HFFc6 (cell line): ENCODE measurements at places on chromosomes 16 and 17. TPM values are rescaled to one million over a fixed set of nuclear protein-coding genes. Genes with fewer than 3 reads are reported as not detected.

DNA sequence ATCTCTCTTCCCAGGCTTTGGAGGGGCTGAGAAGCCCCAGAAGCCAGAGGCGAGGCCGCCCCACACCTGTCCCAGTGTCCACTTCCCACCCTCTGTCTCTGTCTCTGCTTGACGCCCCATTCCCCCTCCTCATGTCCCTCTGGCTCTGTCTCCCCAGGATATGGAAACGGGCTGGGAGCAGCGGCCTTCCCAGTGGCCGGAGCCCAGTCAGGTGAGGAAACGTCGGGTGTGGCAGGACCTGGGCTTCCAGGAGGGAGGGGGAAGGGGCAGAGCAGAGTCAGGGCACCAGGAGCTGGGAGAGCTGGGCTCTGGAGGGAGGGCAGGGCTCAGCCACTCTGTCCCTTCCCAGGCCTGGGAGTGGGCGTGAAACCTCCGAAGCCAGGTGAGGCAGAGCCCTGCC lies 10.6 kb upstream of the PKMYT1 start:
- H3K4me3 ChIP-seq = no peak overlapping the region
- peaks cover 21% of the 10 kb centered on the region for H3K27me3 ChIP-seq
- H3K36me3 ChIP-seq = no peaks in the 10 kb centered on the region
- no peaks in the 10 kb centered on the region for H3K4me1 ChIP-seq

DNA sequence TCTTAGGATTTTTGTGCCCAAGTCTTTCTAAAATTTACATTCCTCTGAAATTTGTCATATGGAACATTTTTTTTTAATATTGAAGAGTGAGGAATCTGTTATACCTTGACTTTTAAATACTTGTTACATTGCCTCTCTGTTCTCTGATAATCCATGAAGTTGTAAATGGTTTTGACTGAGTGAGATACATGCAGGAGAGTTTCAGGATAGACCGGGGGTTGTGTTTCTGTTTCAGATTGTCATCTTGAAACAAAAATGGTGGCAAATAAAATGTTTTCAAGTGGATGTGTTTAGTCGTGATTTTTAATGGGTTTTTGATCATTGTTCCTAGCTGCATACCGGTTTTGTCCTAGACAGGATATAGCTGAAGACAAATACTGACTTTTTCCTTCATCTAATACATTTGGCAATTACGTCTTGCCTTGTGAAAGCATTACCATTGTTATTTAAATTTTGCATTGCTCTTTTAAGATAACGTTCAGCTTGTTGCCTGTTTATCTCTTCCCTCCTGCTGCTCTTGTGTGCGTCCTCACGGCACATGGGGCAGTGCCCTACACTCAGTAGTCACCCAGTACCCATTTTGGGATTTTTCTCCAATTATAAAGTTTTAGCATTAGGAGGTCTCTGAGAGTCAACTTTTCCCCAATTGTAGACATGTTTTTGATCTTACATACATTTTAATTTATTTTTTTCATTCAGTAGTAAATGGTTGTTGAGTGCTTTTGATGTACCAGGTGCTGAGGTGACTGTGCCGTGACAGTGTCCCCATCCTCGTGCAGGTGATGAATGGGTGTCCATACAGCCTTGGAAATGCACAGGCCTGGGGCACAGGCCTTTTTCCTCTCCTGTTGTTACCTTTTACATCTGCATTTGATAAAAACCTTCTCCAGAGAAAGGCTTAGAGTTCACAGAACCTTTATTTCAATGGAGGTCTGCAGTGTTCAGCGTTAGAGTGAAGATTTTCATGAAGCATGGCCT lies 169.9 kb downstream of the MSI2 start:
- no peaks in the 10 kb centered on the region; the same call in 1 of the 2 replicates for H3K36me3 ChIP-seq
- no peak overlapping the region for H3K4me3 ChIP-seq
- peaks cover 43% of the 10 kb centered on the region for H3K4me1 ChIP-seq
- no peak overlapping the region for H3K27ac ChIP-seq
- no peak for DNase-seq

DNA sequence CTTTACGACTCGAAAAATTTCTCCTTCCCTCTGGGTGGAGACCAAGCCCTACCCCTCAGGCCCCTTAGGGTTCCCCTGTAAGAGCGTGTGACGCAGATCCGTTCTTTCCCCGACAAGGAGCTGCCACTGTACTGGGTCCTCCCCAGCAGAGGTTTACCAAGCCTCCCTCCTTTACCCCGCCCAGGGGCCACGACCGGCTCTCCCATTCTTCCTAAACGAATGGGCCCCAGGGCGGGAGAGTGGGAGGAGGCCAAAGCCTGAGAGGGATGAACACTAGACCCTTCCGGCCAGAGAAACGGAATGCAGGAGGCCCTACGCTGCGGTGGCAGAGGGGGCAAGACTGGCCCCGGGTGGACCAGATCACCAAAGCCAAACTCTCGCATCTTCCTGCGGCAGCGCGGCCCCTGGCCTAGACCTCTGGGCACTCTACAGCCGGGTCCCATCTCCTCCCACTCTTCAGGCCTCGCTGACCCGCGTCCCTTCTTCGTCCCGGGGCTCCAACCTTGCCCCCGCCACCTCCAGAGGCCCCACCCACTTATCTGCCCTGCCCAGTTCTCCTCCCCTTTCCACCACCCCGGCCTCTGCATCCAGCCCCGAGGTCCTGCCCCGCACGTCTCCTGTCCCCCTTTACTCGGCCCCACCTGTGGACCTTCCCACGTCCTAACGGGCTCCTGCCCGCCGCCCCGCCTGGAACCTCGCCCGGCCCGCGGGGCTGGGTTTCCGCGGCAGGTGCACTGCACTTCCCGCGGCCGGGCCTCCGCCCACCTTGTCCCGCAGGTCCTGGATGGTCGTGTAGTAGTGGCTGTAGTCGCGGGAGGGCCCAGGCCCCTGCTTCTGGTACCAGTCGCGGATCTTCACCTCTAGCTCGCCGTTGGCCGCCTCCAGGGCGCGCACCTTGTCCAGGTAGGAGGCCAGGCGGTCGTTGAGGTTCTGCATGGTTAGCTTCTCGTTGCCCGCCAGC lies 765 bp downstream of the KRT19 start:
- H3K27ac ChIP-seq = no peak overlapping the region
- peaks cover 2% of the 10 kb centered on the region; the same call in 1 of the 2 replicates for H3K27me3 ChIP-seq
- peak overlapping the region; percentile 69; the same call in 1 of the 2 replicates for H3K4me3 ChIP-seq
- no peaks in the 10 kb centered on the region for H3K36me3 ChIP-seq
- peaks cover 50% of the 10 kb centered on the region for H3K4me1 ChIP-seq

- H3K36me3 ChIP-seq = no peaks in the 10 kb centered on the region
- no peak overlapping the region for H3K4me3 ChIP-seq
- DNase-seq = no peak
- H3K27me3 ChIP-seq = no peaks in the 10 kb centered on the region; the same call in 1 of the 2 replicates
- H3K4me1 ChIP-seq = no peaks in the 10 kb centered on the region
Measured at GRCh38 chr16:24309258-24310142, 53.4 kb downstream of the CACNG3 start.

DNA sequence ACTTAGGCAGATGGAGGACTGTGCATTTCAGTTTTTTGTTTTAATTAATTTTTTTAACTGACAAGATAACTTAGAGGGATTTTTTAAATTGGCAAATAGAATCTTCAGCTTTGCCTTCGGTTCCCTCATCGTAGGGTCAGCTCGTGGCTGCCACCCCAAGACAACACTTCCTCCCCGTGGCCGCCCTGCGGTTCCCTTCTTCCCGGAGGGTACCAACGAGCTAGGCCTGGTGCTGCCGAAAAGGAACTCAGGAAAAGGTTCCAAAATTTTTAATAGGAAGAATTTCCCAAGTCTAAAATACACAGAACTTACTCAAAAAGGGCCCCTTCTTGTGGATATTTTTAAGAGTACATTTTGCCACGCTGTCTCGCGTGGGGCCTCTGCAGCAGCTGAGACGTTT lies 210.4 kb upstream of the CHMP6 start:
- peaks cover 3% of the 10 kb centered on the region for H3K27me3 ChIP-seq
- H3K36me3 ChIP-seq = peaks cover 34% of the 10 kb centered on the region
- no peak overlapping the region for H3K4me3 ChIP-seq
- no peak for DNase-seq
- H3K27ac ChIP-seq = peak overlapping the region; percentile 92
- H3K4me1 ChIP-seq = peaks cover 31% of the 10 kb centered on the region

MYH1 gene
- total RNA-seq = not detected in 3 replicates

- peak overlapping the region; percentile 95 for H3K4me3 ChIP-seq
- H3K36me3 ChIP-seq = peaks cover 24% of the 10 kb centered on the region
- no peaks in the 10 kb centered on the region for H3K27me3 ChIP-seq
- H3K27ac ChIP-seq = peak overlapping the region; percentile 92
Measured at GRCh38 chr16:46972429-46973206, 856 bp downstream of the DNAJA2 start.

CMC2 gene
- total RNA-seq = 64.7 to 79.6 TPM (median 73.7 TPM) in 3 replicates

- peaks cover 2% of the 10 kb centered on the region; the same call in 1 of the 2 replicates for H3K27me3 ChIP-seq
- H3K4me3 ChIP-seq = peak overlapping the region; percentile 81
- no peak for DNase-seq
- peak overlapping the region; percentile 83 for H3K27ac ChIP-seq
- H3K4me1 ChIP-seq = peaks cover 51% of the 10 kb centered on the region
Measured at GRCh38 chr17:58338454-58338840, 9.9 kb upstream of the TSPOAP1 start.

TBC1D26 gene
- not detected in 3 replicates for total RNA-seq

DNA sequence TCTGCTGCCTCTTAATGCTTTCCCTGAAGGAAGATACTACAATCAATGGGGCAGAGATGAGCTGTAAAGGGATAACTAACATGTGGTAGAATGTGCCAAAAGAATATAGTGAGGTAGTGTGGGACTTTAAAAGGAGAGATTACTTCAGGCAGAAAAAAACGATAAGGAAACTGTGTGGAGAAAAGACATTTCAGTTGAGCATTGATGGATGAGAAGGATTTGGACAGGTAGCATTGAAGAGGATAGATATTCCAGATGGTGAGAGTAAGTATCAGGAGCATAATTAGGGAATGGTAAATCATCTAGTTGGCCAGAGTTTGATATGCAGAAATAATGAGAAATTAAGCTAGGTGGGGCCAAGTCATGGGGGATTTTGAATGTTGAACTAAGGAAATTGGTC lies 97.3 kb downstream of the NLK start:
- peaks cover 13% of the 10 kb centered on the region for H3K4me1 ChIP-seq
- no peak overlapping the region; the same call in 1 of the 2 replicates for H3K27ac ChIP-seq
- no peaks in the 10 kb centered on the region; the same call in 1 of the 2 replicates for H3K27me3 ChIP-seq
- peaks cover 44% of the 10 kb centered on the region for H3K36me3 ChIP-seq
- no peak for DNase-seq
